ENCODE measurements at places on chromosomes 13 and 19.

- DNase-seq, result peak; percentile 86
Observed at GRCh38 chr13:64912141-64912540, 2318.0 kb downstream of the PCDH9 start.

DNA sequence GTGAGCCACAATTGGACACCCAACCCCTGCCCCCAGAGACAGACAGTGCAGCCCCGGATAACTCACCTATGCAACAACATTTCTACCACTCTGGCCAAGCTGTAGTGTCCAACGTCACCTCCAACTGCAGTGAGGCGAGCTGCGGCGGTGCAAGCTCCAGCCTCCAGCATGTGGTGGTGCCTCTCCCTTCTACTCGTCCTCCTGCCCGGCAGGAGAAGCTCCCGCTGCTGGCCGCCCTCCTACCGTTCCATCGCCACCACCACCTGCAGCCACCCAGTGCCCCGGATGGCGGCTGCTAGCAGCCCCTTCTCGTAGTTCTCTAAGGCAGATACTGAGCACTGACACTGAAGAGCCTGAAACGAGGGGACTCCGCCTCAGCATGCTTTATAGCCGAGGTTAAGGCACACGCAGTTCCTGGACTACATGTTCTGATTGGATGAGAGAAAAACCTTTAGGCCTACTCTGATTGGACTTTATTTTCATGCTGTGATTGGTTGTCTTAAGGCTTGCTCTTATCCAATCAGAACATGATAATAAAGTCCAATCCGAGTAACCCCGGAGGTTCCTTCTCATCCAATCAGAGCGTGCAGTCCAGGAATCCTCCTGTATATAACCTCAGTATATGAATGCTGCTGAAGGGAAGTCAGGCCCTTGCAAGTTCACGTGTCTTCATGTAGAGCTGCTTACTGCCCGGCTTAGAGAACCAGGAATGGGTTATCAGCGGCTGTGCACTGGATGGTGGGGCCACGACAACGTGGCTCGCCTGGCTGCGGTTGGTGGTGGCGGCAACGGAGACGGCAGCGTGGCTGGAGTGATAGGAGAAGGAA, 63.5 kb downstream of the TUBA3C start:
- DNase-seq, result no peak

DNA sequence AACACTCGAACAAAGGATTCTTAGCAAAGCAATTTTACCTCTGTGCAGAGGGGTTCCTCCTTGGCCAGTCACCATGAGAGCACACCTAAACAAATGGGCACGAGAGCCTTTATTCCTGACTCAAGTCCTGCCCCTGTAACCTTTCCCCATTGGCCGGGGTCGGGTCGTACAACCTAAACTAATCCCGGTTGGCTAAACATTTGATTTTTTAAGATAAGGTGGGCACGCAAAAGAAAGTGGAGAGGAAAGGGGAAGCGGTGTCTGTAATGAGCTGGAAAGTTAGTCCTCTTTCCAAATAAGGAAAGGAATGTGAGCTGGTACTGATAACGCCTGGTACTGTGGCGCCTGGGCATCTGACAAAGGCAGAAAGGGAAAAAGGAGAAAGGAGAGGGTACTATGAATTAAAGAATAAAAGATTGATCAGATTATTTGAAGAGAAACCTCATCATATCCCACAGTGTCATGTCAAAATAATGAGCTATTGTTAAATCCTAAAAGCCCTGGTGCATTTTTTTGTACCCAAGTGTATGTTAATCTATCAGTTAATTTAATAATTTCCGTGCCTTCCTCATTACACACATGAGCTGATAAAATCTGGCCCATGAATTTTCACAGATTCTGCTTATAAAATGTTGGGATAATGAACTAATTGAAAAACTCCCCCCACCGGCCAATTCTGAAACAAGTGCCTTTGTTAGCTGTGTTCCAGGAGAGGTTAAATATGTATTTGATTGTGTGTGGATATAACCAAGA, 335.7 kb downstream of the RFC3 start:
- DNase-seq, result no peak

- DNase-seq, result no peak
Observed at GRCh38 chr19:54969647-54970046, 3.5 kb downstream of the NLRP2 start.

GRCh38 chr13:107576430-107576829, 638.9 kb downstream of the LIG4 start:
- DNase-seq, result no peak

DNA sequence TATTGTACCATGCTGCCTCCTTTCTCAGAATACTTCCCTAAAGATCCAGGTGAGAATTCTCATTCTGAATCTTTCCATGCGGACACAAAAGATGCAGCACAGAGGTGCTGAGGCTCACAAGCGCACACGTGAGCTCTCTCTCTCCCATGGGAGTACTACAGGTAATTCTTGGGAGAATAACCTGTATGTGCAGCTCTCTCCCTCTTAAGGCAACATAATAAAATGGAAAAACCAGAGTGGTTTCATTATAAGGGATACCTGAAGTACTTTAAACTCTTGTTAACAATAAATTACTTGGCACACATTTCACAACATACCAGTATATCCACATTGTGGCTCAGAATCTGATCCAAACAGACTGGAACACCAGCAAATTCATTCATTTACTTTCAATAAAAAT, 40.4 kb downstream of the INTS6 start:
- no peak for DNase-seq

DNA sequence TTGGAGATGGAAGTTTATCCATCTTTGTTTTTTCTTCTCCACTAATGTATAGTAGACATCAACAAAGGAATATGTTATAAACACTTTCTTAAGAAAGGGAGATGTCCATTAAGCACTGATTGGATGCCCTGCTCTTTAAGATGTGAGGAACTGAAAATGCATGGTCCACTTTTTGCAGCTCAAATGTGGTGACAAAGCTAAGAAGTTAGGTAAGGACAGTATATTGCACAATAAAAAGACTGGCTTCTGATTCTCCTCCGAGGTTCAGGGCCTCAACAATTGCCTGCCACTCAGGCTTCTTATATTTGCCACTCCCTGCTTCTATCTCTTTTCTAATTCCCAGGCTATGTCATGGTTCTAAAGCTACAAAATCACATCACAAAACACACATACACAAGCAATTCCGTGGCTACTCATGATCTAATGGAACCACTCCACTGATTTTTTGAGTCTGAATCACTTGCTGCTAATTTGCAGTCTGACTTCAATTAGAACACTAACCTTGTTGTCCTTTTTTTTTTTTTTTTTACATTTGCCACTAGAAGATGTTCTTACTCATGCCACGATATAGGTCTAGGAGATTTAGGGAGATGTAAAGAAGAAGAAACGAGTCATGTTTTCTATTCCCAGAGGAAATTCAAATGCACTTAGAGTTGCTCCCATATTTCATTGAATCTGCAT, 29.6 kb upstream of the TNFSF11 start:
- peak; percentile 56 for DNase-seq

DNA sequence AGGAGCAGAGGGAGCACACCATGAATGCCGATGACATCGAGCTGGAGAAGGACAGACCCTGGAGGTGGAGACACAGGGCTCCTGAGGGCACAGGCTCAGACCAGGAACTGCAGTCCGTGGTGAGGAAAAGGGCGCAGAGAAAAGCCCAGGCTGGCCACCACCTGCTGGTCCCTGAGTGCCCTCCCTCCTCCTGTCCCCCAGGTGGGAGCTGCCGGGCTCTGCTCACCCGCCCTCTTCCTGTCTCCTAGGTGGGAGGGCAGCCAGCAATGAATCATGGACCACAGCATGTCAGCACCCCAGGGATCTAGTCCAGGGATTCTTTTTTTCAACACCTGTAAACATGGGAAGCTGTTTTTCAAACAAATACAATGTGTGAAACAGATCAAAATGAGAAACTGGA, 94.6 kb upstream of the ARHGEF7 start:
- no peak for DNase-seq

GRCh38 chr19:38743394-38744297, 628 bp downstream of the CAPN12 start:
- DNase-seq, result no peak

- peak; percentile 54 for DNase-seq
Observed at GRCh38 chr13:100274942-100275506, 186.1 kb downstream of the PCCA start.

- DNase-seq, result no peak
Observed at GRCh38 chr13:20002787-20003186, 44.3 kb downstream of the ZMYM2 start.

DNA sequence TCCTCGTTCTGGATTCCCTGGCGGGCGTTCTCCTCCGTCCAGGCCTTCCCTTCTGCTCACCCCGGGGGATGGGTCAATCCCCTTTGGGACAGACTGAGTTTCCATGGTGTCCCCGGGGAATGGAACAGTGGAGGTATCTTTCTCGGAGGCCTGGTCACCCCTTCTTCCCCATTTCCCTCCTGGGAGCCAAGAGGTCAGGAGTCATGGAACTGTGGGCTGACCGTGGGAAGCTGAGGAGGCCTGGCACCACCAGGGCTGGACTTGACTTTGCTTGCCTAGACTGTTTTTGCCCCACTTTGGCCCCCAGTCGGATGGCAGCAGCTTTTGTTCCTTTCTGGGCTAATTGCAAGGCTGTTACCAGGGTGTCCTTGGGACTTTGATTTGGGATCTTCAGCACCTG, 2.0 kb downstream of the NACC1 start:
- DNase-seq, result no peak

GRCh38 chr13:92074658-92075057, 676.2 kb downstream of the GPC5 start:
- DNase-seq, result no peak

DNA sequence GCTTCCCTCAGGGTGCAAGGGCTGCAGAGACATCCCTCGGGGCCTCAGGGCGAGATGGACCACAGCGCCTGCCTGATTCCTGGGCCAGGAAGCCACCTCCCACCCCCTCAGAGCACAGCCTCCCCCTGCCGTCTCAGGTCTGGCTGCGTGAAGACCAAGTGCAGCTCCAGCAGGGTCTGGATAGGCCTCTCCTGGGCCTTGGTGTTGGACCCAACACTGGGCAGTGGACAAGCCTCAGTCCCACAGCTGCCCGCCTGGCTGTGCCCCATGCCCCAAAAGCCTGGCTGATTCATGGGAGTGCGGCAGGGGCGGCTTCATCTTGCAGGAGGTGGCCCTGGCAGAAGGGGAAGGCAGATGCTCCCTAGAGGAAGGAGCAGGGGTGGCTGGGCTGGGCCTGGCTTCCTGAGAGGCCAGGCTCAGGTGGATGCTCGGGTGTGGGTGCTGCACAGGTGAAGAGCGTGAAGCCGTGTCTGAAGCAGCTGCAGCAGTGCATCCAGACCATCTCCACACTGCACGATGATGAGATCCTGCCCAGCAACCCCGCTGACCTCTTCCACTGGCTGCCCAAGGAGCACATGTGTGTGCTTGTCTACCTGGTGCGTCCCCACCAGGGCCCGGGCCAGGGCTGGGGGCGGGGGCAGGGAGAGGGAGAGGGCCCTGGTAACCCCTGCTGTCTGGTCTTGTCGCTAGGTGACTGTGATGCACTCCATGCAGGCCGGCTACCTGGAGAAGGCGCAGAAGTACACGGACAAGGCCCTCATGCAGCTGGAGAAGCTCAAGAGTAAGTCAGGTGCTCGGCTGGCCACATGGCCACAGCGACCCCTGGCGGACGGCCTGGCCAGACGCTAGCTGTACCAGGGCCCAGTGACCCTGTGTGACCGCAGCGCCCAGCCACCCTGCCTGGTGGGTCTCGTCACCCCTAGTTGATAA, 21.7 kb downstream of the MAU2 start:
- DNase-seq, result peak; percentile 28

- no peak for DNase-seq
Observed at GRCh38 chr19:12800466-12800770, 1.2 kb downstream of the PRDX2 start.

- peak; percentile 28 for DNase-seq
Observed at GRCh38 chr13:29362849-29363604, 232.5 kb downstream of the SLC7A1 start.

- DNase-seq, result no peak
Observed at GRCh38 chr13:73580513-73581267, 521.9 kb downstream of the KLF5 start.

DNA sequence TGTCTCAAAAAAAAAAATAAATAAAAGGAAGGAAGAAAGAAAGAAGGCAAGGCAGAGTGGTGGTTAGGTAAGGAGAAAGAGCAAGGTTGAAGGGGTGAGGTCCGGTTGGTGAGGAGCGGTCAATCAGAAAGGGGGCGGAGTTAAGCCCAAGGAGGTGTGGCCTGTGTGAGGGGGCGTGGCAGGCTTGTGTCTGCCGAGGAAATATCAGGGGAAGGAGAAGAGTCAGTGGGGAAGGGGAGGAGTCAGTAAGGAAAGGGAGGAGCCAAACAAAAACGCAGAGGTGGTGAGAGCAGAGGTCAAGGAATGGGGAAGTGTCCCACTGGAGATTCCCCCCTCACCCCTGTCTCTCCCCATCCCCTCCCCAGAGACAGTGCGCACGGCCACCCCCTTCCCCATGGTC, 5.9 kb downstream of the CACNG7 start:
- DNase-seq, result no peak

- no peak for DNase-seq
Observed at GRCh38 chr13:39682310-39682709, 26.8 kb downstream of the COG6 start.

GRCh38 chr19:47107953-47108746, 5.4 kb downstream of the ZC3H4 start:
- no peak for DNase-seq

DNA sequence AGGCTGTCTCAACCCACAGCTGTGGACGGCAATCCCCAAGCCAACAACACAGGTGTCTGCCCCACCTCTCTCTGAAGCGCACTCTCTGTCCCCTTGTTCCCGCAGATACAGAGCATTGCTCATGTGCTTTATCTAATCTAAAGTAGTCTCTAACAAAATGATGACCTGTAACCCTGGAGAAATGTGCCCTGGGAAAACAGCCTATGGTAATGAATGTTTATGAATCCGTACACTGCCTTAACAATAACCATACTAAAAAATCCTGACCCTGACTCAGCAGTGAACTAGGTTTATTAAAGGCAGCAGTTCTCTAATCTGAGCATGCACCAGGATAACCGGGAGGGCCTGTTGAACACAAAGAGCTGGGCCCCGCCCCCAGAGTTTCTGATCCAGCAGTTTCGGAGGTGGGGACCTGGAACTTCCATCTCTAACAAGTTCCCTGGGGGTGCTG, 50.7 kb upstream of the SLC15A1 start:
- DNase-seq, result no peak

GRCh38 chr19:47998800-47999199, 4.4 kb downstream of the ELSPBP1 start:
- DNase-seq, result no peak

- no peak for DNase-seq
Observed at GRCh38 chr13:48624016-48624415, 29.7 kb upstream of the CYSLTR2 start.

GRCh38 chr19:17326595-17326966, 8.1 kb downstream of the ANO8 start:
- no peak for DNase-seq

DNA sequence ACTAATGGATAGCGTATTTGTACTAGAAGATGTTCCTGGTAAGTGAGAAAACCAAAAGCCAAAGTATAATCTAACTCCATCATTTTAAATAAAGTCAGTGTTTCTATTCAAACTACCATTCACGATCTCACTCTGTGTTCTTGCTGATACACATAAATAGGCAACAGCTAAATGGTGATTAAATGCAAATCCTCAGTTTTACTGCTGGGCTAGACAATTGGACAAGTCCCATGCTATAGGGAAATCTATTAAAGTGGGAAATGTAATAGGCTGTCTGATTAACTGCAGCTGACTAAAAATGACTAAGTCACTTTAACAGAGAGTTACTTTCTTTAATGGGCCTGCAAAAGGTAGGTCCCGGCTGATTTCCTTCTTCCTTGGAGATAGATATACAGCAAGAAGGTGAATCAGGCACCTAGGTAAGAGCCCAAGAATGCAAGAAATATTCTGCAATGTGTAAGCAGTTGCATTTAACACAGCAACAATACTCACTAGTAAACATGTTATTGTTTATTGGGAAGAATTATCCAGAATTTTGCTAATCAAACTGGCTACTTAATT, 298.4 kb downstream of the SLITRK6 start:
- no peak for DNase-seq

GRCh38 chr19:17671906-17672305, 16.2 kb downstream of the UNC13A start:
- DNase-seq, result no peak

Measured in fibroblast of skin of right quadriceps (primary cell).